Fibroblast of the aortic adventitia (primary cell): ENCODE measurements at places on chromosomes 7 and 10.

DNA sequence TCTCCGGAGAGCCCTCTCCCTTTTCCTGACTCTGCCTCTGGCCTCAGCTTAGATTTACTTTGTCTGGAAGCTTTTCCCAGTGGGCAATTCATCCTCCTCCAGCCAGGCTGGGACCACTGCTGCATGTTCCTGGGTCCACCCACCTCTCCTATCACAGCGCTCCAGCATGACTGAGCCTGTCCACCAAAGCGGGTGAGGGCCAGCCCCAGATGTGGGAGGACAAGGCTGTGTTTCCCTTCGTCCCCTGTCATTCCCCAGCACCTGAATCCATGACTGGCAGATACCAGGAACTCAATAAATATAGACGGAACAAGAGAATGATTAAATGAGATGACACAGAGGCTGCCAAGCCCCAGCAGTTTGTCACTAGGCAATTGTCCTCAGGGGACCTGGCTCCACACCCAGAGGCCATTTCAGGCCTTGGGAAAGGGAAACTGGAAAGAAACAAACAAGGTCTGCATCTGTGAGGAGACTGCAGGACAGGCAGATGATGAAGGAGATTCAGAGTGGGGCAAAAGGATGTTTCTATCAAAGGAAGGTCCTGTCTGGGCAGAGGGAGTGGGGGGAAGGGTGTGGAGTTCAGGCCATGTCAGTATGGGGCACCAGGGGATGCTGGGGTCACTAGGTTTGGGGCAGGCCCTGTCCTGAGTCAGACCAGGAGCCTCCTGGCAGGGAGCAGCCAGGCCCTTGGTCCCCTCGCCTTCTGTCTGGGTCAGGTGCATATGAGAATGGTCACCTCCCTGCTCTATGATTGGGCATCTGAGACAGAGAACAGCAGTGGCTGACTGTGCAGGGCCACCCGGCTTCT, 576.4 kb downstream of the GRID1 start:
- no peak for DNase-seq

- DNase-seq, result no peak
Measured at GRCh38 chr7:156167417-156167807, 355.1 kb upstream of the SHH start.

GRCh38 chr7:122148878-122149277, 4.8 kb upstream of the AASS start:
- DNase-seq, result no peak

DNA sequence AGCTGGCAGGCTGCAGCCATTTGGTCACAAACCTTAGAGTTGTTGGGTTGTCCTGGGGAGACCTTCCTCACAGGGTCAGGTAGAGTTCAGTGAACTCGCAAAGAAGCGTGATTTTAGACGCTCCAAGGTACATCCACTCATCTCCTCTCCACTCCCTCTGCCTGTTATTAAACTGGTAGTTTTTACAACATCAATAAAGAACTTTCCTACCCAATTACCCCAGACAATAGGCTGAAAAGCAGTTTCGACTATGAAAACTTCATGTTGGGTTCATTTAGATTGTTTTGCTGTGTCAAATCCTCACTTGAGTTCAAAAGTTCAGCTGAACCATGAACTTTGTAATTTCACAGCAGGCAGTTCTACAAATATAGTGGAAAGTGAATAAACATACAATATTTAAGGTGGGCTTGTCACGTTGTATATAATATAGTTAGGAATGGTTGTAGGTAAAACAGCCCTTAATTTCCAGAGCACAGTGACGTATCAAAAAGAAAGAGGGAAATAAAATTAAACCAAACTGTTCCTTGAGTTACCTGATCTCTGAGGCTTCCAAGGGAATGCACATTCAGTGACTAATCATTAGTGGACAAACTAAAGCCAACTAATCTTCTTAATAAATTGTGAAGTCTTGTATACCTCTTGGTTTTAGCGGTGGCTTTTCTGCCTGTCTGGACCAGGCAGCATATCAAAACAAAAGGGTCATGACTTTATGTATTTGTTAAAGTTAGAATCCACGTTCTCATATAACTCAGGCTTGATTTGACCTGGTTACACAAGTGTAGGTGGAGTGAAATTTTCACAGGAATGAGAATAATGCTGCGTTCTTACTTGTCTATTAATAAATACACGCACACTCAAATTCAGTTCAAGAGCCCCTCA, 100.5 kb downstream of the CYP26A1 start:
- DNase-seq, result no peak

- DNase-seq, result peak; percentile 91
Measured at GRCh38 chr10:77004917-77005564, 632.6 kb downstream of the KCNMA1 start.

- no peak for DNase-seq
Measured at GRCh38 chr7:120994512-120995410, 6.2 kb downstream of the CPED1 start.

DNA sequence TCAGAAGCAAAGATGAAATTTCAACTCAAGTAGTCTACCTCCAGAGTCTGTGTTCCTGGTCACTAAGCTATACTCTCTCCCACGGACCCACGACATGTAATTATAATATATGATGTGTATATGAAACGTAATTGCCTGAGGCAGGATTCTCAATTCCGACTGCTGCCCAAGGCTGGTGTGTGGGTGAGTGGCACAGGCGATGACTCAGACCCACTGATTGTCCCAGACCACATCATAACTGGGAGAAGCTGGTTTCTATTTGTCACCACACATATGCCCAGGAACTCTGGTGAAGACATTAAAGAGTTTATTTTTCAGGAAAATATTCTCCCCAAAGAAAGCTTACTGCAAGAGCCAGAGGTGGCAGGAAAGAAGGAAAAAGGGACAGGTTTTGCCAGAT, 219.3 kb downstream of the JAZF1 start:
- no peak for DNase-seq

GRCh38 chr7:103894656-103895596, 94.5 kb downstream of the RELN start:
- no peak for DNase-seq

DNA sequence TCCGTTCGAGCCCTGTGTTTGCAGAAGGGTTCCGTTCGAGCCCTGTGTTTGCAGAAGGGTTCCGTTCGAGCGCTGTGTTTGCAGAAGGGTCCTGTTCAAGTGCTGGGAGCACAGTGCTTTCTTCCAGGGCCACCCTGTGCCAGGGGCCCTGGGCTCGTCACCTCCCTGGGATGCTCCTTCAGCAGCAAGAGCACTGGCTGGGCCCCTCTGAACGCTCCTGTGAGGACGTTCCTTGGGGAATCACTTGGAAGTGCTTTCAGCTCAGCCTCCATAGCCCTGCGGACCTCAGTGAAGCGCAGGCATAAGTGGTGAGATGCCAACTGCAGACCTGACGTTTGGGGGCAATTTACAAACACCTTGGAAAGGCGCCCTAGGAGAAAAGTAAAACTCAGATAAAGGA, 103.6 kb downstream of the DYNC2I1 start:
- no peak for DNase-seq

- no peak for DNase-seq
Measured at GRCh38 chr7:16233517-16233916, 187.8 kb downstream of the CRPPA start.

DNA sequence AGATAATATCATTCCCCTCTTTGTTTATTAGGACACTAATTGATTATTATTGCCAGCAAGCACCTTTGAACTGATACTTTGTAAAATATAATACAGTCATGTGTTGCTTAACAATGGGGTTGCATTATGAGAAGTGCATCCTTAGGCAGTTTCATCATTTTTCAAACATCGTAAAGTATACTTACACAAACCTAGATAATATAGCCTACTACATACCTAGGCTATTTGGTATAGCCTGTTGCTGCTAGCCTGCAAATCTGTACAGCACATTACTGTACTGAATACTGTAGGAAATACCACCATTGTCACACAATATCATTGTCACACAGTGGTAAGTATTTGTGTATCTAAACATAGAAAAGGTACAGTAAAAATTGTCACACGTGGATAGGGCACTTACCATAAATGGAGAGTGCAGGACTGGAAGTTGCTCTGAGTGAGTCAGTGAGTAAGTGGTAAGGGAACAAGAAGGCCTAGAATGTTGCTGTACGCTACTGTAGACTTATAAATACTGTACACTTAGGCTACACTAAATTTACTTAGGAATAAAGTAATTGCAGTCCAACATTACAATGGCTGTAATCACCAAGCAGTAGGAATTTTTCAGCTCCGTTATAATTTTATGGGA, 70.7 kb downstream of the LCOR start:
- no peak for DNase-seq

DNA sequence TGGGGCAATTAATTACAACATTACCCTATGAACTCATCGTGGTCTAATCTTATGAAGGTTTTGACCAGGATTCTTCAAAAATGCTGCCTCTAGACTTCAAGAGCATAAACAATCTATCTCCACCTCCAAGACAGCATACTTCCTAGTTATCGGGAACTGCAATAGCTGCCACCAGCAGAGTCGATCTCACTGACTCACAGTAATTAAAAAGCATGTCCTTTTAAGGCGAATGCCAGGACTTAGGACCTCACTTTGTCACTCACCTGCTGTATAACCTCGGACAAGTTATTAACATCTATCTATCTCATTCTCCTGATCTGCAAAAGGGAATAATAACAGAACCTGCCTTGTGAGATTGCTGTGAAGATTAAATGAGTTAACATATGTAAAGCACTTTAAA, 666.0 kb upstream of the COBL start:
- DNase-seq, result no peak

DNA sequence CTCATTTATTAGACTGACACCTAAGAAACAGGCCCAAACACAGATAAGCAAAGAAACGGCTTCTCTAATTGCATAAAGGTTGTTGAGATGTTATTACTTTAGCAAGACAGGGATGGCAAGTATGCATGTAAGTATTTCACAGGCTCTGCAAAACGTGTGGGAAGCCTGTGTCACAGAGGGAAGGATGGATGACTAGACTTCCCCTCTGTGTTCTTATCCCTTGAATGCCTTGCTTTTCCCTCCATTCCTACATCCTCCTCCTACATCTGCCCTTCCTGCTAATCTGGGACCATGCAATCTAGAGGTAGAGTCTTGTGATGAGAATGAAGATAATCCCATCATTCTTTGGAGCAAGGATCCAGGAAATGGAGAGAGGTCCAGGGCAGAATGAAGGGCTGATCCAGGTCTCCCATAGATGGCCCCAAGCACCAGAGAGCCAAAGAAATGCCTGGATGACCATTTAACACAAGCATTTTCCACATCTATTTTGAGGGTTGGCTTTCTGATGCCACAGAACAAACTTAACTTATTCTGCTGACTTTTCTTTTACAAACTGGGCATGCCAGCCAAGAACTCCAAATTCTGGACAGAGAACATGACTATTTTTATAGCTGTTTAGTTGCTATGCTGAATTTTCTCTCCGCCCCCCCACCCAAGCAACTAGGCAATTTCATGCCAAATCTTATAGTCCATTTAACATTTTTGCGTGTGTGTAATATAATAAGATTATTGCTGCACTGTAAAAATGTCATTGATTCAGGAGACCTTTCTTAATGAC, 48.1 kb downstream of the NRP1 start:
- peak; percentile 48 for DNase-seq

DNA sequence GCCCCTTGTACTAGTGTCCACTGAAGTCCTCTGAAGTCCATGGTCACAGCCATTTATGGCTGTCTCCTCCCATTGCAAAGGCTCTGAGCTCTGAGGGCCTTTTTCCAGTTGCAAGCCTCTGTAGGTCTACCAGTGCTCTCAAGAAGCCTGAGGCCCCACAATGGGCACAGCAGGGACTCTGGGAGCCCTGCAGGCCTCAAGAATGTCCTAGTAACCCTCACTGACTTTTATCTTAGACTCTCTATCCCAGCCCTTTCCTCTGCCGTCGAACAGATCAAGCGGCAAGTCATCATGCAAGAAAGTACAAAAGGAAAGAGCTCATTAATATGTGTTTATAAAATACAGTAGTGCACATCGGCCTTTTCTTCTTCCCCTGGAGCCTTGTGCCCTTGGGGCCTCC, 23.4 kb downstream of the VWA2 start:
- DNase-seq, result no peak

GRCh38 chr7:37408291-37409228, 40.1 kb downstream of the ELMO1 start:
- no peak for DNase-seq

- no peak for DNase-seq
Measured at GRCh38 chr7:28166982-28167715, 13.4 kb downstream of the JAZF1 start.

- DNase-seq, result no peak
Measured at GRCh38 chr7:81869670-81870069, 99.8 kb upstream of the HGF start.

DNA sequence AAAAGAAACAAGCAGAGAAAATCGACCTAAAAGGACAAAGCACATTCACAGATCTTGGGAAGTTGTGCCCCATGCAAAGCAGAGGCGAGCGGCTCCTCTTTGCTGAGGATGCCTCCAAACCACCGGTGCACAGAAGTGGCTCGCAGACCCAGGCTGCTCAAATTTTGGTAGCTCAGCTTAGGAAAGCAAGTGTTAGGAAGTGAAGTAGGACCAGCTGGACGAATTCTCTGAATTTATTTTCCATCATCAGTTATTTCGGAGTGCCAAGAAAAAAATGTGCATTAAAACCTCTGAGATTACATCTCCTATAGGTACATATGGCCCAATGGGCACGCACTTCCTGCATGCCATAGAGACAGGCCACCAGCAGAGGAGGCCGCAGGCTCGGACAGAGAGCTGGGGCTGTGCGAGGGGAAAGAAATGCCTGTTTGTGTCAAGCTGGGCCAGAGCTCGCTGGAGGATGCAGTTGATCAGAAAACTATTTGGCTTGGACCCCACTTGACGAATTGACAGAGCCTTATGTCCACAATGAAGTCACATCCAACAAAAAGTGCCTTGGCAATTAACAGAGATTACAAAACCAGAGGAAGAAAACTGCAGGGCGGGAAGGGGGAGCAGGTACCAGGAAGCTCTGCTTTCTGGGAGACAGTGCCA, 122.3 kb upstream of the LYZL2 start:
- DNase-seq, result peak; percentile 89

- DNase-seq, result no peak
Measured at GRCh38 chr7:21914671-21915070, 31.0 kb downstream of the CDCA7L start.

- no peak for DNase-seq
Measured at GRCh38 chr10:131693766-131694165, 207.0 kb upstream of the PPP2R2D start.

DNA sequence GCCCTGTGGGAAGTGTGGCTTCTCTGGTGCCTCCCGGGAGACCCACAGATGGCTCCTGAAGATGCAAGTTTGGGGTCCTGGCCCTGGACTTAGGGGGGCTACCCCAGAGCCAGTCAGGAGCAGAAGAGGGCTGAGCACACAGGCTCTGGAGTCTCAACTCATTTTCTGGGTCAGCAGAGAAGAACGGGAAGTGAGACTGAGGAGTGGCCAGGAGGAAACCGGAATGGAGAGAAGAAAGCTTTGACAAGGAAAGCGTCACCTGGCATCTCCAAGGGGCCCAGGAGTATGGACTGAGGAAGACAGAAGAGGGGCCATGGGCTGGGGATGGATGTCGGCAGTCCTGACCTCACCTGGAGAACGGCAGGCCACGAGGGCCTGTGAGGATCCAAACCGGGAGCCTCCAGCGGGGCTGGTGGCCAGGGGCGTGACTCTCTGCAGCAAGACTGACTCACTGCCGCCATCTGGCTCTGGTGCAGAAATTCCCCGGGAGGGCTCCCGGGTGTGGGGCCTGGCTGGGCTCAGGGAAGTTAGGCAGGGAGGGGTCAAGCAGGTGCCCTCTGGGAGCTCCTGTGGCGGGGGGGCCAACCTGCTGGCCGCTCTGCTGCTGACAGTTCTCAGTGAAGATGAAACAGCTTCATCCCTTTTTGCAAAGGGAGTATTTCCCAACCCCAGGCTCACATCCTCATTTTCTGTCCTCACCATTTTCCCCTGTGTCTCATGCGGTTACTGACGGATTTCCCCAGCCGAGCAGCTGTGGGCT, 23.6 kb downstream of the DAGLB start:
- peak; percentile 28 for DNase-seq

- DNase-seq, result no peak
Measured at GRCh38 chr10:132306864-132307751, 642 bp downstream of the STK32C start.
